ENCODE measurements at places on chromosomes 5 and 9.

DNA sequence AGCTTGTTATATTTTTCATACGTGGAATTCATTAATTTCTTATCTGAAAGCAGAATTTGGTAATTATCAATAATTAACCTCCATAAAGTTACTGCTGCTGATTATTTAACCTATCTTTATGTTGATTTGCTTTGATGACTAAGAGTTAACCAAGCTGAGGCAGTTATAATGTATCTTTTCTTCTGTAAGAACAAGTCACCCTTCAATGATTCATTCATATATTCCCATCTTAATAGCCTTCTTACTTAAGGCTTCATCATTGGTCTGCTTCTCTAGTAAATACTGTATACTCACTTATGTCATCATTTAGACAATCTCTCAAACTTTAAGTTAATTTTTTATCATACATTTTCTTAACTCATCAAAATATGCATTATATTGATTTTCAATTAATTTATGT lies 592.2 kb downstream of the ANXA1 start:
- no peak for DNase-seq

DNA sequence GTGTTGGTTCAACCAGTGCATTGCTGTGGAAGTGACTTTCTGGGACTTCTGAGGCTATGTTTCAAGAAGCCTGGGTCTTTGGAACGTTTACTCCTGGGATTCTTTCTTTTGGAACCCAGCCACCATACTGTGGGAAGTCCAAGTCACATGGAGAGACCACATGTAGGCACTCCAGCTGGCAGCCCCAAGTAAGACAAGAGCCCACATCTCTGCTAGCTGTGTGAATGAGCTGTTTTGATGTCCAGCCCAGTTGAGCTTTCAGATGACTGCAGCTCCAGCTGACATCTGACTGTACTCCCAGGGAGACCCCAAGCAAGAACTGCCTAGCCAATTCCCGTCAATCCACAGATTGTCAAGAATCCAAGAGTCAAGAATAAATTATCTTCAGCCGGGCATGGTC lies 60.1 kb upstream of the SPATA31D4 start:
- DNase-seq = no peak

GRCh38 chr5:62450259-62450658 lies 37.7 kb downstream of the IPO11 start:
- no peak for DNase-seq

DNA sequence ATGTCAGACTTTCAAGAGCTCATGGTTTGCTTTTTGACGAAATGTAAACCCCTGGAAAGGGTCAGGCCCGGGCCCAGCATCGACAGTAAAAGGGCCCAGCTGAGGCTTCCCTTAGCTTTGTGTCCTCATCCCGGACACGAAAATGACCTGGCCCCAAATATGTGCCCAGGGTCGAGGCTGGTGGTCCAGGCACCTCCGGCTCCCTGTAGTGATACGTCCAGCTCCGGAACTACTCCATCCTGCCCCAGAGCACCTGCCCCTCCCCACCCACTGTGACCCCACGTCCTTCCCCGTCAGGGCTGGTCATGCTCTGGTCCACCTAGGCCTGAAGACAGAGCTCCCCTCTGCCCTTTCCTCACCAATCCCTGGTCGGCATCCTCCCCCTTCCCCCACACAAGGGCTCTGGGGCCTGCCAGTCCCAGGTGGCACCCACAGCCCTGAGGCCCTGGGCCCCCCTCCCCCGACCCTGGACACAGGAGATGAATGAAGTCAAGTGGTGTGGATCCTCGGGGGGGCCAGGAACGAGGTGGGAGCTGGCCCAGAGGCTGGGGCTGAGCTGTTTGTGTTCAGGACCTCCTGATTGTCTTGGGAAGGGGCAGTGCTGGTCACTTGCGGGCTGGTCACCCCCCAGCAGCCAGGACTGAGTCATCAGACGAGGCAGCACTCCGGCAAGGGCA lies 6.2 kb downstream of the OBP2A start:
- DNase-seq = no peak

DNA sequence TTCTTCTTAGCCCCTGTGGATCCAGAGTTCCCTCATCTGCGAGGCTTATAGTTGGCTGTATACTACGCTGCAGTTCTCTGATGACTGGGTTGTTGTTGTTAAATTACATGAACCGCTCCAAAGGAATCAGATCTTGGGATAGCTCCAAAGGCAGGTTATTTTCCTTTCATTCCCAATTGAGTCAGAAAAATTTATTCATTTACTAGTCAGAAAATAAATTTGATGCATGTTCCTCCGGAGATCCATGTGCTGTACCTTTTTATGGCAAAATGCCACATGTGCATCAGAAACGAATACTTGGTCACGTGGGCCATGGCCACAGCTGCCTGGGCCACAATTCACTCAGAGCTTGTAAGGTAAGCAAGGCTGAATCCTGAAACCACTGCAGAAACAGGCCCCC lies 304.0 kb downstream of the NR2F1-AS1 start:
- no peak for DNase-seq

- DNase-seq = no peak
Observed at GRCh38 chr9:68706363-68707201, 1.5 kb downstream of the PIP5K1B start.

GRCh38 chr5:58450811-58451629 lies 8.9 kb downstream of the PLK2 start:
- no peak for DNase-seq

DNA sequence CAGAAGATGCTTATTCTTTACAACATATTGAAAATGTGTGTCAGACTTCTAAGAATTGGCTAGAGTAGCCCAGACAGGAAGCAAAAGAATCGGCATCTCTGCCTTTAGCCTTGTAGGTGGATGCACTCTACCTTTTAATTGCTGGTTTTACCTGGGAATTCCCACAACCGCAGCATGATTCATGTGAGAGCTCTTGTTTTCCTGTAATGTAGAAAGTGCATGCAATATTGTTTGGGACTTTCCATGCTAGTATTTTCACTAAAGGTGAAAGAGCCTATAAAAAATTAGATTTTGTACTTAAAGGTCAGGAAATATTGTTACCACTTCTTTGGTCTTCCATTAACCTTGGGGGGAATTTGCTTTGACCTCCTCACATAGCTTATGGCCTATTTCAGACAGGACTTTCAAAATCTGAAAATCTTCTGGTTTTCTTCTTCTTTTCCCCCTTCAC lies 89.8 kb downstream of the NTRK2 start:
- no peak for DNase-seq

- DNase-seq = no peak
Observed at GRCh38 chr5:148141645-148142044, 26.7 kb upstream of the SPINK14 start.

DNA sequence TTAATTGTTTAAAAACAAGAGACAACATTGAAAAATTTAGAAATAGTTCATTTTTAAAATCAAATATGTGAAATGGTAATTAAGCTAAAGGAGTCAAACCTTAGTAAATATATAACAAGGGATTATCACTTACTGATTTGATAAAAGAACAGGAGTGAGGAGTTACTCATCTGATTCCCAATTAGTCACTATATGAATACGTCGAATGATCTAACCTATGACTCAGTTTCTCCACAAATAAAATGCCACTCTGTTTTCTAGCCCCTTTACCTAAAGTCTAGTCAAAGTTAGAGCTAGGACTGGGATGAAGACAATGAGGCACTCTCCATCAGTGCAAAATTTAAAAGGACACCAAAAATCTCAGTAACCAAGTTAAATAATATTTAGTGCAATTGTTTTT lies 70.4 kb upstream of the RASEF start:
- DNase-seq = no peak

DNA sequence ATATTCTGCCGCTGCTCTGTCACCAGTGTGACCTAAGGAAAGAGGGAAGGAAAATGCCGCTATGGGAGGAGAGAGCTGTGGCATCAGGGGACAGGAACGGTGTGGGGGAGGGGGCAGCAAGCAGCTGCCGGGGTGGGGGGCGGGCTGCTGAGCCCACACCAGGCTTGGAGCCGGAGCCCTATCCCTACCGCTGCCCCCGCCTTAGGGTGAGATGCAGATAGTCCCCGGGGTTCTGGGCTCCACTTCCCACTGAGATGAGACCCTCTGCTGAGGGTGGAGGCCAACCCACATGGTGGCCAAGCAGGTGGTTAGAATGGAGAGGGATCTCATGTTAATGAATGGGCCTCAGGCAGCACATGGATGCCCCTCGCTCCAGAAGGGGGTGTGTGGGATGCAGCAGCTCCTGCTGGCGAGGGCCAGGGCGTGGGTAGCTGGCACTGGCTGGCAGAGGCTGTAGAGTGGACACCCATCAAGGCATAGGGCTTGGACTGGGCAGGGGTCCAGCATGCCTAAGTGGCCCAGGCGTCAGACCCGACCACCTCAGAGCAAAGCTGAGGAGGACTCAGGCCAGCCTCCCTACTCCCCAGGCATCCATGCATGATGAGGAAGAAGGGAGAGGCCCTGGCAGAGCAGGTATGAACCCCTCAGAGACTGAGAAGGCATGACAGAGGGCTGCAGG lies 131.5 kb downstream of the ZNF354C start:
- DNase-seq = no peak

DNA sequence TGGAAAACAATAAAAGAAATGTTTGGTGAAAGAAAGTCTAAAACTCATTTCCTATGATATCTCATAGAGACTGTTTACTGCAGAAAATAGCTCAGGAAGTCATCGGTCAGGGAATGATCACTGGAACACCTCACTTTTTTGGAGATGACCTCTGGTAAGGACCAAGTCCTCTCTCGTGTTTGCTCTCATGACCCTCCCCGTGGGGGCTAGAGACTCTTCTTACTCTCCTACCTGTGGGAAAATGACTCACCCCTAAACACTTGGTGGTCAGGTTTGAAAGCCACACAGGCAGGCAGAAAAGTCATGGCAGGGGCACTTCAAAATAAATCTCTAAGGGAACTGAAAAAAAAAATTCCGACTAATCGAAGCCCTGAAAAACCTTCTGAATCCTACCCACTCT lies 48.2 kb downstream of the FAM240B start:
- no peak for DNase-seq

DNA sequence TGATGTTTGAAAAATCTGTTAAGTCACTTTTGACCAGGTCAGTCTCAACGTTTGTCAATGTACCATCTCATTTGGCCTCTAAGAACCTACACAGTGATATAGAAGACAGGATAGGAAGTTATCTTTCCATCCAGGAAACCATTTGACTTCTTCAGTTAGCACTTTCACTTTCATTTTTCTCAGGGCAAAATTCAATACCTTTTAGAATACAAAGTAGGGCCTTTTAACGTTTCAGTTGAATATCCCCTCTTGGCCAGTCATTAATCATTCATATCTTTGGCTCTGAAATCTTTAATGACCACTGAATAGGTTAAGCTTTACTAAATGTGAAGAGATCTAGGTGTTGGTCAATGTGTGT lies 101.1 kb upstream of the GNAQ start:
- DNase-seq = no peak

- peak; percentile 90 for DNase-seq
Observed at GRCh38 chr5:150298701-150299451, 3.8 kb downstream of the ARSI start.

DNA sequence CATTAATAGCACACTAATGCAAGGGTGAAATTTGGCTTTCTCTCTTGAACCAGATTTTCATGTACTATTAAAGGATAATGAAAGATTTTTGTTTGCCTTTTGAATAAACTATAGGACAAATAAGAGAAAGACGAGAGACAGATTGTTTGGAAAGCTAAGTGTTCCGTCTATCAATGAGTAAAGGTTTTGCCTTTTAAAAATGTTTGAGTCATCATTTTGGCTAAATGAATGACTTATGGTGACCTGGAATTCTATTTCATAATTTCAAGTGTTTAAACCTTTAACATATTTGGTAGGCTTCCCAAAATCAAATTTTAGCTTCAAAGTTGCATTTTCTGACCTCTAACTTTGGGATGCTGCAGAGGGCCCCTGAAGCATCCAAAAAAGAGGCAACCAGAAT lies 145.2 kb downstream of the SLC25A46 start:
- no peak for DNase-seq

GRCh38 chr9:19512103-19512832 lies 103.5 kb downstream of the ACER2 start:
- DNase-seq = no peak

- DNase-seq = no peak
Observed at GRCh38 chr5:106818552-106818951, 852.2 kb downstream of the EFNA5 start.

DNA sequence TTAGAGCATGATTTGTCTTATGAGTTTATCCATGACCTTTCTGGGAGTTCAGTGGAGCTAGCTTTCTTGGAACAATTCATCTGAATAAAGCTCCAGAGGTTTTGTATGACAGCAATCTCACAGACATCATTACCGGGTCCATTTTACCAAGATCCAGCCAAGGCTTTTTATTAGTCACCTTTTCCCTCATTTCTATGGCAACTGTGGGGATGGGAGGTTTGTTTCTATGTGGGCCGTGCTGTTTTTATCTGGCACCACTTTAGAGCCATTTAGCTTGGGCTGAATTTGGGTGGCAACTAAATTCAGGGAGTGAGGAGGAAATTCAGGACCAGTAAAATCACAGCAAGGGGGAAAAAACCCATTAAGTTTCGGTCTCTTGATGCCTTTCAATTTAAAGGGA lies 245.7 kb downstream of the NSG2 start:
- no peak for DNase-seq

DNA sequence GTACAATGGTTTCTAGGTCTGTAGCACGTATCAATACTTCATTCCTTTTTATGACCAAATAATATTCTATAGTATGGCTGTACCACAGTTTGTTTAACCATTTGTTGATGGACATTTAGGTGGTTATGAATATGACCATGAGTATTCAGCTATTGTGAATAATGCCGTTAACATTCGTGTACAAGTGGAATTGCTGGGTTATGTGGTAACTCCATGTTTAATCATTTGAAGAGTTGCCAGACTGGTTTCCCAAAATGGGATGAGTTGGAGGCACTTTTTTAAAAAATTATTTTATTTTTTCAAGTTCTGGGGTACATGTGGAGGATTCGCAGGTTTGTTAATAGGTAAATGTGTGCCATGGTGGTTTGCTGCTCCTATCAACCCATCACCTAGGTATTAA lies 4.6 kb downstream of the SNX2 start:
- DNase-seq = no peak

DNA sequence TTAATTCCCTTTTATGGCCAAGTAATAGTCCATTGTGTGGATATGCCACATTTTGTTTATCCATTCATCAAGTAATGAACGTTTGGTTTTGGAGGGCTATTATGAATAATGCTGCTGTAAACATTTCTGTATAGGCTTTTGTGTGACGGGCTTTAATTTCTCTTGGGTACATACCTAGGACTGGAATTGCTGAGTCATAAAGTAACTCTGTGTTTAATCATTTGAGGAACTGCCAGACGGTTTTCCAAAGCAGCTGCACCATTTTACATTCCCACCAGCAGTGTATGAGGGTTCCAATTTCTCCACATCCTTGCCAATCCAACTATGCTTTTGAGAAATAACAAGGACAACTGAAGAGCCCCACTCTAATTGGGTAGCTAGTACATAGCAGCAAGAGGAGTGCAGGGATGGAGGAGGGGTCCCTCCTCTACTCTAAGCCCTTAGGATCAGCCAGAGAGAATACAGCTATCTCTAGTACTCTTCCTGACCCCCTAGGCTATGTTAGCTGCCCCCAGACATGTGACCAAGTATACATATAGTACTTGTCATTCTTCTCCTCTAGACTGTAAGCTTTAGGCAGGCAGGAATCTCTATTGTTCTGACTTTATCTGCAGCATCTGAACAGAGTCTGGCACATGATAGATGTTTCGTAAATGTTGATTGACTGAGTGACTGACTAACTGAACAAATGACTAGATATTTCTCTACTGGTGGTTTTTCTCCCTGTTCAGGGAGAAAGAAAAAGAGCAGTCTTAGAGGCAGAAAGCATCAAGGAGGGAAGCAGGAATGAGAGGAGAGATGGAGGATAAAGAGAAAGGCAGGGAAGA lies 22.1 kb upstream of the MATR3 start:
- peak; percentile 51 for DNase-seq
